Cardiac ventricle fibroblast (primary cell): ENCODE measurements at places on chromosomes 4 and X. TPM values are rescaled to one million over a fixed set of nuclear protein-coding genes. Genes with fewer than 3 reads are reported as not detected.

The NEIL3 gene
- total RNA-seq: 0.39 and 0.87 TPM in 2 replicates

The IL2RG gene
- total RNA-seq: not detected in 2 replicates

The ABHD18 gene
- total RNA-seq: 2.6 and 4.8 TPM in 2 replicates

The CXCL3 gene
- total RNA-seq: 3.2 and 5.4 TPM in 2 replicates

The CT45A1 gene
- total RNA-seq: not detected in 2 replicates

The NPNT gene
- under 0.01 and 0.29 TPM in 2 replicates for total RNA-seq

The L1CAM gene
- 0.05 TPM in 1 of 2 replicates, not detected in the other for total RNA-seq

The SOD3 gene
- 183 and 187 TPM in 2 replicates for total RNA-seq

The LDOC1 gene
- 14.3 and 14.5 TPM in 2 replicates for total RNA-seq

The SSX2 gene
- total RNA-seq: not detected in 2 replicates

The ITM2A gene
- total RNA-seq: 6.3 and 7.4 TPM in 2 replicates

The PCSK1N gene
- 1.0 and 1.4 TPM in 2 replicates for total RNA-seq

The SH2D1A gene
- not detected in 2 replicates for total RNA-seq

The MAGEA3 gene
- not detected in 2 replicates for total RNA-seq

The HPGDS gene
- not detected in 2 replicates for total RNA-seq

The FAM9C gene
- not detected in 2 replicates for total RNA-seq

The HSD17B13 gene
- not detected in 2 replicates for total RNA-seq

The GAGE1 gene
- not detected in 2 replicates for total RNA-seq

The KCNE5 gene
- 0.31 TPM in 1 of 2 replicates, not detected in the other for total RNA-seq

The SEC24B gene
- total RNA-seq: 17.1 and 19.9 TPM in 2 replicates

The IGBP1 gene
- 65.6 and 86.9 TPM in 2 replicates for total RNA-seq

The FNIP2 gene
- 12.1 and 21.8 TPM in 2 replicates for total RNA-seq

The ACSL4 gene
- 56.1 and 84.9 TPM in 2 replicates for total RNA-seq

The FAM120C gene
- 5.5 and 8.6 TPM in 2 replicates for total RNA-seq

The SMS gene
- 32.6 and 39.1 TPM in 2 replicates for total RNA-seq
